ENCODE measurements at places on chromosomes 1 and 21.

GRCh38 chr1:173126421-173126820 is 75.7 kb upstream of the TNFSF18 start:
- DNase-seq, result no peak

DNA sequence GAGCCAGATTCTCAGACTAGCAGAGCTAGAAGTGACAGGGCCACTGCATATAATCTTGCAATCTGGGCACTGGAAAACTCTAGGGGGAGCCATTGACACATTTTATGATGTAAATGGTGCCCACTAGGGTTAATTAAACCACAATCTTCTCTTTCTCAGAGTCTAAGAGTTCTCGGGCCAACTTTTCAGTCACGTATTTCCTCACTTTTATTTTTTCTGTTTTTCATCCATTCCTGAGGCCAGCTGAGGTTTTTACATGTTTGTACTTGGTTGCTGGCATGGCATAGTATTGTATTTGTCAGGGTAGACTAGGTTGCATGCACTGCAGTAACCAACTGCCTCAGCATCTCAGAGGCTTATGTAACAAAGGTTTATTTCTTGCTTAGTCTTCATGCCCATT is 138.2 kb downstream of the ZNF326 start:
- no peak for DNase-seq

DNA sequence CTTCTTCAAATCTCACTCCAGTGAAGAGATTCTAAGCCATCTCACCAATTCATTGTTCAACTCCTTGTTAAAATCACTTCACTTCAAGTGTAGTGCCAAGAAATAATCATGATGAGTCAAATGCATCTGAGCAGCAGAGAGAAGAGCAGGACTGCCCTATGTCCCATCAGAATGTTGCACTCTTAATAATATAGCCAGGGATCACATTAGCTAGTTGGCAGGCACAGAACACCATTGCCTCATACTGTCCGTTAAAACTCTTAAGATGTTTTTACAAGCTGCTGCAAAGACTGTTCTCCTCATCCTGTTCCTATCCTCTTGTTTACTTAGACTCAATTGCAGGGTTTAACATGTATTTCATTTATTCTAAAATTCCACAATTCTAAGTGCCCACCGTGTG is 432.9 kb downstream of the PLPP3 start:
- no peak for DNase-seq

- no peak for DNase-seq
Measured at GRCh38 chr21:37463083-37463801, 96.7 kb downstream of the DYRK1A start.

DNA sequence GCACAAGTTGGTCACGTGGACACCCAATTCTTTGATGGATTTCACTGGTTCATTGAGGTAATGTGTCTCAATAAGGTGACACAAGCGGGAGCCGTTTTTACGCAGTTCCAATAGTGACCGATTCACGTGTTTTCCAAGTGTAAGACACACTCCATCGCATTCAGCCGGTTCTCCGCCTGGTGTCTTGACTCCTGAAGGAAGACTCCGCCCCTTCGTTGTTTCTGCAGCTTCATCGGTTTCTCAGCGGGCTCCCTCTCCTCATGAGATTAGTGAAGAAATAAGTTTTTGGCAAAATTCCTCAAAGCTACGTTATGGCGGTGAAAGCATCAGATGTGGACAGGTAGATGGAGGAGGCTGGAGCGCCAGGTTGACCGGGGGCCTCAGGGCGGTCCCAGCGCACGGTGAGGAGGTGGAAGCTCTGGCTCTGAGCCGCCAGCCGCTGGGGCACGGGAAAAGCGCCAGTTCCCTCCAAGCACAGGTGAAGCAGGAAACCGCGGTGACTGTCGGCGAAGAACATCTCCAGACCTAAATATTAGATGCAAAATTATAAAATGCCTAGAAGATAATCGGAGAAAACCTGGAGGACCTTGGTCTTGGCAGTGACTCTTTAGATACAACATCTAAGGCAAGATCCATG is 21.0 kb downstream of the CD2 start:
- no peak for DNase-seq

GRCh38 chr1:15148941-15149340 is 4.6 kb upstream of the TMEM51 start:
- no peak for DNase-seq

GRCh38 chr1:29875557-29876028 is 639.3 kb downstream of the PTPRU start:
- DNase-seq, result no peak

- no peak for DNase-seq
Measured at GRCh38 chr1:6873298-6874015, 88.2 kb downstream of the CAMTA1 start.

- no peak for DNase-seq
Measured at GRCh38 chr21:41149199-41149598, 18.8 kb upstream of the BACE2 start.

DNA sequence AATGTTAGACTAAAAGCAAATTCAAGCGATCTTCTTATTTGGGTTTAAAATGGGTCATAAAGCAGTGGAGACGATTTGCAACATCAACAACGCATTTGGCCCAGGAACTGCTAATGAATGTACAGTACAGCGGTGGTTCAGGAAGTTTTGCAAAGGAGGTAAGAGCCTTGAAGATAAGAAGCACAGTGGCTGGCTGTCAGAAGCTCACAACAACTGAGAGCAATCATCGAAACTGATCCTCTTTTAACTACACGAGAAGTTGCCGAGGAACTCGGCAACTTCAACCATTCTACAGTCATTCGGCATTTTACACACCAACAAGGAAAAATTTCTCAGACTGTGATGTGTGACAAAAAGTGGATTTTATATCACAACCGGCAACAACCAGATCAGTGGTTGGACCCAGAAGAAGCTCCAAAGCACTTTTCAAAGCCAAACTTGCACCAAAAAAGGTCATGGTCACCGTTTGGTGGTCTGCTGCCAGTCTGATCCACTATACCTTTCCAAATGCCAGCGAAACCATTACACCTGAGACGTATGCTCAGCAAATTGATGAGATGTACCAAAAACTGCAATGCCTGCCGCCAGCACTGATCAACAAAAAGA is 47.9 kb downstream of the ASH1L start:
- peak; percentile 15 for DNase-seq

- no peak for DNase-seq
Measured at GRCh38 chr1:215405211-215405610, 161.9 kb upstream of the KCTD3 start.

DNA sequence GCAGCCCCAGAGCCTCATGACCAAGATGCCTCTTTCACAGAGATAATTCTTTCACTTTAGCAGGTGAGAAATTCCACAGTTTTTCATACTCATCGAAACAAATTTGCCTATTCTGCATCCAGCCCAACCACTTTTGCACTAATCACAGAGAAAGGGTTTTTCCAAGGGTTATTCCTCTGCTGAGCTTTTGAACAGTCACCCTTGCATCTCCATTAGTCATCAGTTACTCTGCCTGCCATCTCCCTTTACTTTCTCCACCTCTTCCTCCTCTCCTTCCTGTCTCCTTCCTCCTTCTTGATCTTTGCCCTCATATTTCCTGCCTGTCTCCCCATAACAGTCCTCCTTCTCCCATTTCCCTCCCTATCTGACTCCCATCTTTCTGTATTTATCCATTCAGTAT is 43.9 kb downstream of the FH start:
- DNase-seq, result no peak

DNA sequence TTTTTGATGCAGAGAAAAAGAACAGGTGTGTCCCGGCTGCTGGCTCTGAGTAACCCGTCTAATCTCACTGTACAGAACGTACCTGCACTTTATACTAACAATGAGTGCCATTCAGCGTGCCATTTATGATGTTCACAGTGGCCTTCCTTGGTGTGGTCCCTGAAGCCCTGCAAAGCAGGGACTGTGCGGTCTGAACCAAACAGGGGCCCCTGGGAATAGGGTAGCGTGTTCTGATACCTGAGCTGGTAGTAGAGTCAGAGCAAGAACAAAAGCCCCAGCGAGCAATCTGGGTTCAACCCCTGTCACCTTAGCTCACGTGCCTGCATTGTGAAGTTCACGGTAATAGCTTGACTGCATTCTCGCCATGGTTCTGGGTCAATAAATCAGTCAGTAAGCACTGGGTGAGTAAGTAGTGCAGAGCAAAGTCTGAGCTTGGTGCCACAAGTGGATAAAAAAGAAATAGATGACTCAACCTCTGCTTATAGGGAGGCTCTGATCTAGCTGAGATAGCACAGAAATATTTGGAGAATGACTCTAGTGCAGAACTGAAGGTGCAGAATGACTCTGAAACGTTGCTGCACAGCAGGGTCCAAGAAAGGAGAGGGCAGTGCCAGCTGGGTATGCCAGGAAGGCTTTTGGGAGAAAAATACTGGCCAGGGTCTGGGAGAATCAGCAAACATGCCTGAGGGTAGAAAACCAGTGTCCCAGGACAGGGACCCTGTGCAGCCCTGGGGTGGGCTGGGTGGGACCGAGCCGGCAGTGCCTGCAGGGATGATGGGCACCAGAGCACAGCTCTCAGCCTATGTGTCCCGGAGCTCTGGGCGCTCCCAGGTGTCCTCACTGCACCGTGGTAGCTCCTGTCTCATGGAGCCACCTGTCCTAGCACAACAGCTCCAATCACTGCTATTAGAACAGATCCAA is 125.9 kb downstream of the RHOU start:
- DNase-seq, result peak; percentile 83

DNA sequence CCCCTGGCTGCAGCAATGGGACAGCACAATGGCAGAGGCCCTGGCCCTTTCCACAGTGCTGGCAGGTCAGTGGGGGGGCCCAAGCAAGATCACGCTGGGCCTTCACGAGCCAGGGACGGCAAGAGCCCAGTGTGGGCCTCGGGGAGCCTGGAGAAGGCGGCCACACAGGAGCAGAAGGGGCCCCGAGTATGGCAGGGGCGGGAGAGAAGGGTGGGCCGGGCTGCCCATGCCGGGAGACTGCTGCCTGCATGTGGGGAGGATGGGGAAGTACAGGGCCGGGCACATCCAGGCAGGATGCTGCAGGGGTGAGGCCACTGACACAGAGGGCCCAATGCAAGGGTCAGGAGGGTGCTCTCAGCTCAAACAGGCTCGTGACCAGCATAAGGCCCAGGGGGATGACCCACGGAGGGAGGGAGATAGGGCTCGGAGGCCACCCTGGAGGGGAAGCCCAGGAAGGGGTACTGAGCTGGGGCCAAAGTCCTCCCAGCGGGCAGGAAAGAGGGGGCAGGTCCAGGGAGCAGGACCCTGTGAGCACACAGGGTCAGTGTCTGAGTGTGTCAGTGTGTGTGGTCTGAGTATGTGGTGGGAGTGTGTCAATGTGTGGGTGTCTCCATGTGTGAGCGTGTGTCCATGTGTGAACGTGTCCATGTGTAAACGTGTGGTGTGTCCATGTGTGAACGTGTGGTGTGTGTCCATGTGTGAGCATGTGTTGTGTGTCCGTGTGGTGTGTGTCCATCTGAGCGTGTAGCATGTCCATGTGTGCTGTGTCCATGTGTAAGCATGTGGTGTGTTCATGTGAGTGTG is 13.1 kb downstream of the SLC19A1 start:
- no peak for DNase-seq

DNA sequence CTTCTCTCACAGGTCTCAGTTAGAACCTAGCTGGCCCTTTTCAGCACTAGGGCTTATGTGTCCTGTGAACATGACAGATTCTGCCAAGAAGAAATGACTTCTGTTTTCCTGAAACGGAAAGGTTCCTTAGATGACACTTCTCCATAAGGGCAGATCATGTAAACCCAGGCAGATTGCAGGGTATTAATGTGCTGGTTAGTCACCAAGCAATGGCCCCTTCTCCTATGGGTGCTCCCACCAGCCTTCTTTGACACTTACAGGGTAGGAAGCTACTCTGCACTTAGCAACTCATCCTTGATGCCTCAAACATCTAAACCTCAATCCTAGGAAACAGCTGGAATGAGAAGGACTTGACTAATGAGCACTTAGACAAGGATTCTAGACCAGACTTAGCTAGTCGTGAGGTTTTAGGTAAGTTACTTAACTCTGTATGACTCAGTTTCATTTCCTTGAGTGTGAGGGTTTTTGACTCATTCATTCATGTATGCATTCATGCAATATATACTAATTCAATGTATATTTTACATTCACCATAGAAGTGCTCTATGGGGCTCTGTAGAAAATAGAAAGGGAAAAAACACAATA is 74.1 kb upstream of the PLXNA2 start:
- DNase-seq, result no peak

DNA sequence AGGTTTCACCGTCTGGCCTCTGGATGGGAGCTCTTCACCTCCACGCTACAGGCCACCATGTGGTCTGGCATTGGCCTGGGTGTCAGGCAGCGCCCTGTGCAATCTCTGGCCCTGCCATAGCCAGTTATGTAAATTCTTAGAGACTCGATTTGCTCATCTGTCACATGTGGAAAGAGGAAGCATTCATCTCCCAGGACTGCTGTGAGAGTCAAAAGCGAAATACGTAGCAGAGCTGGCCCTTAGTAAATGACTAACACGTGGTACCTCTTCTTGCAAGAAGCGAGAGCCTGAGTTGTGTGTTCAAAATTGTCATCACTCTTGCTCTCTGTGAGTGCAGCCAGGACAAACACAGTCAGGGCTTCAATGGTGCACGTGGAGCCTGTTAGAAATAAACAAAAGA is 159.0 kb upstream of the BACE2 start:
- DNase-seq, result no peak
